ENCODE measurements at places on chromosomes 11 and 22.

- DNase-seq: no peak
These were observed 230.1 kb downstream of the MIAT start for GRCh38 chr22:26887456-26887855.

- DNase-seq: no peak
These were observed 19.4 kb downstream of the MED15 start for GRCh38 chr22:20526628-20527355.

DNA sequence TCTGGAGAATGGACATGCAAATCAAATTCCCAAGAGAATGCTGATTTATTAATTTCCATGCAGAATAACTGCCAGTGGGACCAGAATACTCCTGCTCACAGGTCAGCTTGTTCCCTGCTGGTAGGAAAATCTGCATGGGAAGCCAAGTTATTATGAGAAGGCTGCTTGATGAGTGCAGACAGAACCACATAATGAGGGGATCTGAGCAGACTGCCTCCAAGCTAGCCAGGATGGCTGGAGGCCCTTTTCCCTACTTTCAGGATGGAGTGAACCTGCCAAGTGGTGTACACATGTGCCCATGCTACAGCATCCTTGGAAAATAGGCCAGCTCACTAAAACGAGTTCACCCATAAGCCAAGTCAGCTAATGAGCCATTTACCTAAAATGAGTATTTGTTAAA, 55.2 kb upstream of the ZBED5 start:
- DNase-seq: no peak

DNA sequence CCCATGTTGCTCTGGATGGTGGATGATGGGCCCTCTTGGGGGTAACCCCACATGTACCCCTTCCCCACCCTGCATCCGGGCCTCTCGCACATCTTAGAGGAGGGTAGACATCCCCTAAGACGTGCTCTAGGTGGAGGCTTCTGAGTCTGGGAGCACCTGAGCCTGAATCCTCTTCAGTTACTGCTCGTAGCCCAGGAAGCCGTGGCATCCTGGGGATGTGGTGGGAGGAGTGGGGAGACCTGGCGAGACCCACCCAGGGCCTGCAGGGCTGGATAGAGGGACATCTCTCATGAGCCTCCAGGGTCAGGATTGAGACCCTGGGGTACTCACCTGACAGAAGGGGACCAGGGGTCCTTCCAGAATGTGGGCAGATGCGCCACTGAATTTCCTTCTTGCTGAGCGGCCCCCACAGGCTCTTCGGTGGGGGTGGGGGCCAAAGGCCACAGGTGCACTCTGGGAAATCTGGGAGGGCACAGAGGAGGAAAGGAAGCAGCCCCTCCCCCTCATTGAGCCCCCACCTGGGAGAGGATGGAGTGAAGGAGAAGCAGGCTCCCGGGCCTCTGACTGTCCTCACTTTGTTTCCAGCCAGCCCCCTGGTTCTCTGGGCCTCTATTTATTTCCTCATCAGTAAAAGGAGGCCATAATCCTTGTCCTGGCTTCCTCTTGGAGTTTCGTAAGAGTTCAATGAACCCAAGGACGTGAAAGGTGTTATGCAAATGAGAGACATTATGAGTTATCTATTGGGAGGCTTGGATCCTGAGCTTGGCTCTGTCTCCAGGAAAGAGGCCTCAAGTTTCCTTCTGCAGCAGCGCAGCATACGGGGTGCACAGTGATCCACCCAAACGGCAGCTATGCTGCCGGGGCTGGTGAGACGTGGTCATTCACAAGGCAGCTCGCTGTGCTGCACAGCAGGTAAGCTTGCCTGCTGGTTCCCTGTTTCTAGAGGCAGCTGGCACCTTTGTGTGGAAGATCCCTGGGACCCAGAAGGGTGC, 31.2 kb downstream of the KCNJ4 start:
- DNase-seq: no peak

DNA sequence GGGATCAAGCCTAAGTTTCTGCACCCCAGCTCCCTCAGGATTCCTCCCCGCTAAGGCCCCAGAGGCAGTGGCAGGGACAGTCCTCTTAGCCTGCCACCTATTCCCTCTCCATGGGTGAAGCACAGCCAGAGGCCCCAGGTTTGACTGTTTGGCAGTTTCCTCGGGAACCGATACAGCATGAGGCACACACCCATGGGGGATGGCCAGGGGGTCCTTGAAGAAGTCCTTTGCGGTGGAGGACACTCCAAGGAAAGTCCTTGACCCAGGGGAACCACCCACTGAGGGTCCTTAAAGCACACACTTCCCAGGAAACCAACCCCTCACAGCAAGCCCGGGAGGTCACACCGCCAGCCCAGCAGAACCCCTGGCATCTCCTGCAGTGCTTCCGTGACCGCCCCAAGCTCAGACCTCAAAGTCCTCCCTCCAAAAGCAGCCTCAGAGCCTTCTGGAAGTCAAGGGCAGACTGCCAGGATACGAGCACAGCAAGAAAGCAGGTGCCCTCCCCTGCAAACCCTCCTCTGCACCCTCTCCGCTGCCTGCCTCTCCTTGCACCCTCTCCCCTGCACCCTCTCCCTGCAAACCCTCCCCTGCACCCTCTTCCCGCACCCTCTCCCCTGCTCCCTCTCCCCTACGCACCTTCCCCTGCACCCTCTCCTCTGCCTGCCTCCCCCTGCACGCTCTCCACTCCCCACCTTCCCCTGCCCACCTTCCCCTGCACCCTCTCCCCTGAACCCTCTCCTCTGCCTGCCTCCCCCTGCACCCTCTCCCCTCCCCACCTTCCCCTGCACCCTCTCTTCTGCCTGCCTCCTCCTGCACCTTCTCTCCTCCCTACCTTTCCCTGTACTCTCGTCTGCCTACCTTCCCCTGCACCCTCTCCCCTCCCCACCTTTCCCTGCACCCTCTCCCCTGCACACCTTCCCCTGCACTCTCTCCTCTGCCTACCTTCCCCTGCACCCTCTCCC, 1.4 kb downstream of the SIGIRR start:
- no peak for DNase-seq

DNA sequence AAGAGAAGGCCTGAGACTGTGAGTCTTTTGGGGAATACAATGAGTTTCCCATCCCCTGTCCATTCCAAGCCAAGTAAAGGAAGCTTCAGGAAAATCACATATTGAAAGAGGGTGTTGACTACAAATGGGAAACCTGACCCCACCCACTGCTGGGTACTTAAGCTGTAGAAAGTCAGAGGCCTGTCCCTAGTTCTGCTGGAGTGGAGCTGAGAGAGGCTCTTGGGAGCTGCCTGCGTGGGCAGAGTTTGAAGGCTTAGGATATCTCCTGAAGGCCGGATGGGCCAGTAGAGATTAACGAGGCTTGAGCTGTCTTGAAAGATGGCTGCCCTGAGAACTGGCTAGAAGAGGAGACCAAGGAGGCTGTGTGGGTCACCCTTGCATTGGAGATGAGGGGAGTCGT, 176.2 kb upstream of the NECTIN1 start:
- DNase-seq: no peak

DNA sequence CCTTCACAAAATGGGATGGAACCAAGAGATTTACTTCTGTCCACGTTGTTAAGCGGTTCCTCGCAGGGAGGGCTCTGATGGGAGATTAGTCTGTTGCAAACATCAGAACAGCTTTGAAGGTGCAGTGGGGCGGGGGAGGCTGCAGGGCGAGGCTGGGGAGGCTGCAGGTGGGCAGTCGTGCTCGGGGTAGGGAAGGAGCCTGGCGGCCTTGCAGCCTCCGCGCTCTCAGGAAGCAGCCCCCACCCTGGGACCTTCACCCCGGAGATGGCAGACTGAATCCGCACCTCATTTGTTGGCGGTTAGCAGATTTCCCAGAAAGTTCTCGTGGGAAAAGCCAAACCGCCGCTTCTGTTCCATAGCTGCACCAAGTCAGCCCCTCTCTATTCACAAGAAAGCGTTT, 237.3 kb downstream of the BRD1 start:
- no peak for DNase-seq

DNA sequence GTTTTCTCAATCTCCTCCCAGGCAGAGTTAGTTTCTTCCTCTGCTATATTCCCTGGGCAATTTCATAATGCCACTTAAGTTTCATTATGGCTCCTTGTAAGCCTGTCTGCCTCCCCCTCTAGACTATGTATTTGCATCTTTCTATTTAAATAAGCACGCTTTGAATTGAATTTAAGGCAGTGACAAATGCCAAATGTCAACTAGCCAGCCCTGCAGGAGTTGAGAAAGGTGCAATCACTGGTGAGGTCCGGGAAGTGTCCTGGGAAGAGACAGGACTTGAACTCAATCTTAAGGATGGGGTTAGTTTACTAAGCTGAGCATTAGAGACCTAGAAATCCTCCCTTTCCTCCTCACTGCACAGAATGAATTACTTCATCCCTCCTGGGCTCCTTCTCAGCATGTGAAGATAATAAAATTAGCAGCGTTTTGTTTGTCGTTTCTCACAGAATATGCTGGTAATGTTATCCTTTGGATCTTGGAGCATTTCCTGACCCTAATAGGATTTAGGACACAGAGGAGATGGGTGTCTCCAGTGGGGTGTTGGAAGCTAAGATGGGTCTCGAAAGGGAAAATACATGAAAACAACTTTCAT, 1.6 kb downstream of the TCP11L1 start:
- DNase-seq: no peak

DNA sequence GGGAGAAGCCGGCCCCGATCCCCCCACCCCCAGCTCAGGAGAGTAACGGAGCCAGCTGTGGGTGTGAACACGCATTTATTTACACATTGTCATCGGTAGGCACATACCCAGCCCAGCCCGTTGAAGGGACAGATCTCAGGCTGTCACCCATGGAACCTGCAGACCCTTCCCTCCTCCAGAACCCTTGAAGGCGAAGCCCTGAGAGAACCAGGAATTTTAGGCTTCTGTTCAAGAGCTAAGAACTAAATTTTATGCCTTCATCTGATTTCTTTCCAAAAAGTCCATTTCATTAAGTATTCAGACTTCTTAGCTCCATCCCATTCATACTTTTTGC, 379 bp upstream of the BRMS1 start:
- DNase-seq: no peak
